NCI-H1092 treated with DMSO at 0.1 percent for 48 hours (cell line): ENCODE measurements at places on chromosomes 6 and 20.

- no peak for DNase-seq
Measured at GRCh38 chr6:62146954-62147853, 138.8 kb downstream of the KHDRBS2 start.

DNA sequence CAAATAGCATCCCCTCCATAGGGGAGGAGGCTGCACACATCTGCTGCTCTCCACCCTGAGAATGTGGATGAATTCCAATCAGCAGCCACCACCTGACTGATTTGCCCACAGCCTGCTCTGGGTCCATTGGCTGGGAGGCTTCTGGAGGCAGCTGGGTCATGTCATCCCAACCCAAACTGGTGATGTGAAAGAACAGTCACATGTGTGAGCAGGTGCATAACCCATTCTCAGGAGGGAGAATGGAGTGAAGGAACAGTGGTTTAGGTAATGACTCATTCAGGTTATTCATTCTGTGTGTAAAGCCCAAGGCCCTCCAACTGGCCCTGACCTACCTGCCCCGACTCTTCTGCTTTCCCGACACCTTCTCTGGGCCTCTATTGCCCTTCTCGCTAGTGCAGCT is 90.9 kb upstream of the GCM1 start:
- no peak for DNase-seq

GRCh38 chr6:44657206-44657819 is 269.8 kb downstream of the CDC5L start:
- no peak for DNase-seq

GRCh38 chr6:123550052-123550617 is 86.6 kb downstream of the TRDN start:
- DNase-seq = no peak

DNA sequence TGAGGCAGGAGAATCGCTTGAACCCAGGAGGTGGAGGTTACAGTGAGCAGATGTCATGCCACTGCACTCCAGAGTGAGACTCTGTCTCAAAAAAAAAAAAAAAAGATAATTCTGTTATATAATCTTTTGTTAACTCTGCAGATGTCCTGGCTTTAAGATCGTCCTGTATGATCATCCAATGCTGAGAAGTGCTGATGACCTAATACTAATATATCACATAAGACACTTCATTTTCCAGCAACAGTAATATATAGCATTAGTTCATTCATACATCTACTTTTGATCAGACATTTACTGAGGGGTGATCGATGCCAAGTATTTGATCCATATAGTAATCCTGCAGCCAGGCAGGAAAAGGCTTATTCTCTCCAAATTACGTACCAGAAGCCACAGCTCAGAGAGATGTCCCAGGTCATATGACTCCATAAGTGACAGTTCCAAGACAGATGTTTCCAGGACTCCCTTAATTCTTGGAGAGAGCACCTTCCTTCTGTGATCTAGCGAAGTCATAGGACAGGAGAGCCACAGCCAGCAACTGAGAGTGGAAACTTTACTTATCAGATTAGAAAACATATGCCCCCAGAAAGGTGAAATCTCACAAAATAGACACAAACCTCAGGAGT is 60.7 kb downstream of the SHLD1 start:
- DNase-seq = no peak
